ENCODE measurements at places on chromosomes 2 and 18.

DNA sequence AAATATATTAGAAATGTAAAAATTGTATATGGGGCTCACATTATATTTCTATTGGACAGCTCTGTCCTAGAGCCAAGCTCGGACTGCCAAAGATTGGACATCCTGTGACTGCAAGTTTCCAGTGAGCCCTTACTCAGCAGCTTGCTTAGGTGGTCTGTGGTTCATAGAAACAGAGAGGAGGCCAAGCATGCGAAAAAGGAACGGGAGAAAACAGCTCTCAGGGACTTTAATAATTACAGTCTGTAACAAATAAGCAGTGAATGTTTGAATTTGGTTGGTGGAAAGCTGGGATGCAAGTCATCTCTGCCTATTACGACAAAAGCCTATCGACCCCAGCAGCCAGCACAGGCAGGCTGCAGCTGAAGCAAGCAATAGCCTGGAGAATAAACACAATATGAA is 35.6 kb downstream of the WIPF1 start:
- no peak for DNase-seq

DNA sequence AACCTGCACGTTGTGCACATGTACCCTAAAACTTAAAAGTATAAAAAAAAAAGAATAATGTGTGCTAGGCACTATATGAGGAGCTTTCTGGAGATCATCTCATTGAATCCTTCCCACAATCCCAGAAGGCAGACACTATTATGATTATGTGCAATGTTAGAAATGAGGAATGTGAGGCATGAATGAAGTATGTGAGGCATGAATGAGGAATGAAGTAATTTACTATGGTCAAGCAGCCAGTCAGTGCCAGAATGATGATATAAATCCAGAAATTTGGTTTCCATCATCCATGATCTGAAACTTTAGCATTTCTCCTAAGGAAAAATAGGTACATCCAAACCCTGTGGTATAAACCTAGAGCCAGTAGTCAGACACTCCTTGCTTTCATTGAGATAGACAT is 42.0 kb downstream of the CCDC148 start:
- DNase-seq = no peak

GRCh38 chr2:219658196-219658846 is 30.9 kb downstream of the SLC4A3 start:
- no peak for DNase-seq

DNA sequence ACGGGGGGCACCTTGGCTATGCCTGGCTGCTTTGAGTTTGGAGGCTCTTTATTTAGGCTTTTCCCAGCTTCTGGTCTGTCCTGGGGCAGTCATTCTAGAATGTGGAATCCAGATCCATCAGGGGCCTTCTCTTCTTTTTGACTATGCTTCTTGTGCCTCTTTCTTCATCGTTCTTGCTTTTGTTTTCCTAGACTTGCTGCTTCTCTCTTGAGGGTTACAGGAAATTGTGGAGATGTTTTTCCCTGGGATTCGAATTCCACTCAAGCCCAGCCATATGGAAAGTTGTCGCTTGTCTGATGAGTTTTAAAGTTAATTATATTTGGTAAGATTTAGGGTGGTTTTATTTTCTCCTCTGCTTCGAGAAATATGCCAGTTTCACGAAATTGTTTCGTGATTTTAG is 2.4 kb downstream of the GLI2 start:
- no peak for DNase-seq

All from stimulated activated CD4-positive, alpha-beta T cell treated with anti-CD3 and anti-CD28 coated beads, Interleukin-4, amount 100 ng/mL, for 48 hours (primary cell).